Activated naive CD8-positive, alpha-beta T cell treated with anti-CD3 and anti-CD28 coated beads, Interleukin-2, amount 50 U/mL, for 24 hours (primary cell): ENCODE measurements at places on chromosomes 12 and 14.

- DNase-seq = no peak
Observed at GRCh38 chr14:100899884-100900771, 3.4 kb downstream of the RTL1 start.

DNA sequence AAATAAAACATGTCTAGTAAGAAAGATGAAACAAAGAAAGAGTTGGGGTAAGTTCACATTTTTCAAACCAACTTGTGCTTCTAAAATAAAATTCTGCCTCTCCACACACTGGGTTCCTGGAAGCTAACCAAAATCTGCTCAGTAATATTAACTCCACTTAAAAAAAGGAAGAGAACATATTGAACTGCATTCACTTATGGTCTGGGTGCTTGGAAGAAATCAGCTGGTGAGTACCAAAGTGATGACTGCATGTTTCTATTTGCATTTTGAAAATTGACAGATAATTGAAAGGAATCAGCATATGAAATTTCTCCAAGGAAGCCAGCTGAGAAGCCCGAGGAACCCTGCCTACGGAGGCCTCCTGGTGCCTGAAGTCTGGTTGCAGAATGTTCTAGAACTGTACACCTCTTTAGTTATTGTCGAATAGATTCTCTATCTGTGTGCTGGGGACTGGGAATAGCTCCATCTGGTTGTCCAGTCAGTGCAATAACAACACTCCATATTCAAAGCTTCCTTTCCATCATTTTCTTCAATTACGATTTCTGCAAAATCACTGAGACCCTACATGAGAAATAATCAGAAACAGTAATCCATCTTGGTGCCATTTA lies 836.1 kb downstream of the VRK1 start:
- no peak for DNase-seq

DNA sequence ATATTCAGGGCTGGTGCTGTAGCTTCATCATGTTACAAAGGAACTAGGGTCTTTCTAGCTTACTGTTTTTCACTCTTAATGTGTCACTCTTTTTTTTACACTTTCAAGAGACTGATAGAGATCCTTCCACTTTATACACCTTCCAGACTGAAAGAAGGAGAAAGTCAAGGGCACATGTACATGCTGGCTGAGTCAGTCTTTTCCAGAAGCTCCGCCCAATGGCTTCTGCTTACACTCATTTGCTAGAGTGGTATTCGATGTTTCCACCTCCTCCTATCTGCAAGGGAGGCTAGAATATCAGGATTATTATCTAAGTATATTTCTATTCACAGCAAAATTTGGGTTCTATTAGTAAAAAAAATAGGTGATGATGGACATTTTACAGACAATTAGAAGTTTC lies 325.8 kb upstream of the OR4E1 start:
- no peak for DNase-seq

DNA sequence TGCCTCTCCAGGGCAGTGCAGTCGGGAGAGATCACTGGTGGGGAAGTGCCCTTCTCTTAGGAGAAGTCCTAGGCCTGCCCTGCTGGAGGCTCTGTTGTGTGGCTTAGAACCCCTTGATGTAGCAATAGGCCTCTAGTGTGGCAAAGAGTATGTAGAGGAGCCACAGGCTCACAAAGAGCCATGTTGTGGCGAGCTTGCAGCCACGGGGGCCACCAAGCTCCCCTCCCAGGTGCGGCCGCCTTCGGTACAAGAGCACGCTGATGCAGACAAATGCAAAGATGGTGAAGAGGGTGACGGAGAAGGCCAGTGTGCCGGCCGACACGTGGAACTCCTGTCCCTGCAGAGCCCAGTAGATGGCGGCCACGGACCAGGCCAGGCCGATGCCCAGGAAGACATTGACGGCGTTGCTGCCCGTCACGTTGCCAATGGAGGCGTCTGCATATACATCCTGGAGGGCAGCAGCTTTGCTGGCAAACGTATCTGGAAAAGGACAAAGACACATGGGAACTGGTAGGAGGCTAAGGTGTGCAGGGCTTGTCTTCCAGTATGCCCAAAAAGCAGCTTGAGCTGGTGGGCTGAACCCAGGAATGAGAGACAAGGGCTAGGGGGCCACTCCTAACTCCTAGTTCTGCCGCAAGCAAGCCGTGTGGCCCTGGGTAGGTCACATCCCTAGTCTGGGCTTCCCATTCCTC lies 142.8 kb downstream of the SLC8A3 start:
- peak; percentile 10 for DNase-seq

- DNase-seq = no peak
Observed at GRCh38 chr14:25009891-25010290, 40.1 kb downstream of the STXBP6 start.

GRCh38 chr12:7128681-7129286 lies at the start of gene RBP5:
Gene RBP5 (minus strand): TSS chr12:7128889. CDS start chr12:7128775, 114 bp downstream.
- no peak for DNase-seq

- no peak for DNase-seq
Observed at GRCh38 chr12:64010069-64010686, 165.7 kb downstream of the SRGAP1 start.

DNA sequence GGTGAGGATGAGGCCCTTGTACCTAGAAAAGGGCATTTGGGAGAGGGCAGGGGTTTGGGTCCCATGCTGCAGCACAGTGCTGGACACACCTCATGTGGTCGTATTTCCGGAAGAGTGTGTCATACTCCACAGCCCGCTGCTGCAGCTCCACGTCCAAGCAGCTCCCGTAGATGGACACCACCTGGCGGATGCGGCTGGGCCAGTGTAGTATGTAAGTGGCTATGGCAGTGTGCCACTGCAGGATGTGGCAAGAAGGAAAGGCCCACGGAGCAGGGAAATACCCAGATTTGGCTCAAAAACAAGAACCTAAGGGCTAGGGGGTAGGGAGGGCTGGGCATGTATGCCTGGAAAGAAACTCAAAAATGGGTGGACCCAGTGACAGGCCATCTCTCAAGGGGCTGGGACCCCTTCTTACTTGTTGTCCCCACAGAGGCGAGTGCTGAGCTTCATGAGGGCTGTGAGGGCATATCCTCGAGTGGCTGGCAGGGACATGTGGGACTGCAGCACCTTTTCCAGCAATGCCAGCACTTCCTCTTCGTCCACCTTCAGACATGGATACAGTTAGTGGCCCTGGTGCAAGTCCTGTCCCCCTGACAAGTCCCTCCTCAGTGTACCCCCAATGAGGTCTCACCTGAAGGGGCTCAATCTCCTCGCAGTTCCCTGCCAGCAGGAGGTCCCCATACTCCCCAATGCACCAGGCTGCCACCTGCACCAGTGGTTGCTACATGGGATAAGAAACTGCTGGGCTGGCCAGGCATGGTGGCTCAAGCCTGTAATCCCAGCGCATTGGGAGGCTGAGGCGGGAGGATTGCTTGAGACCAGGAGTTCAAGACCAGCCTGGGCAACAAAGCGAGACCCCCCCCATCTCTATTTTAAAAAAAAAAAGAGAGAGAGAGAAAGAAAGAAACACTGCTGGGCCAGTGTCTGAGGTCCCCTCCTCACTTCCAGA lies 5.4 kb downstream of the AP1G2 start:
- DNase-seq = no peak

DNA sequence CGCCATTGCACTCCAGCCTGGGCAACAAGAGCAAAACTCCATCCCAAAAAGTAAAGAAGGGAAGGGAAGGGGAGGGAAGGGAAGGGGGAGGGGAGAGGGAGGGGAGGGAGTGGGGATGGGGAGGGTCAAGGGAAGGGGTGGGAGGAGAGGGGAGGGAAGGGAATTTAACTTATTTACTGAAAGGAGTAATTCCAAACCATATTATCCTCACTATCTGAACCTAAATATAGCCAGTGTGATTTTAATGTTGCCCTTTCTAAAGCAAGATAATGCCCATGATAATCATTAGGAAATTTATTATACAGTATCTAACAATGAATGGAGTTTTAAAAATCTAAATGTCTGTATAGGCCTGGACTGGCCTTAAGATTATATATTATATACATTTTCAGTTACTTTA lies 7.3 kb downstream of the SMIM10L1 start:
- no peak for DNase-seq

DNA sequence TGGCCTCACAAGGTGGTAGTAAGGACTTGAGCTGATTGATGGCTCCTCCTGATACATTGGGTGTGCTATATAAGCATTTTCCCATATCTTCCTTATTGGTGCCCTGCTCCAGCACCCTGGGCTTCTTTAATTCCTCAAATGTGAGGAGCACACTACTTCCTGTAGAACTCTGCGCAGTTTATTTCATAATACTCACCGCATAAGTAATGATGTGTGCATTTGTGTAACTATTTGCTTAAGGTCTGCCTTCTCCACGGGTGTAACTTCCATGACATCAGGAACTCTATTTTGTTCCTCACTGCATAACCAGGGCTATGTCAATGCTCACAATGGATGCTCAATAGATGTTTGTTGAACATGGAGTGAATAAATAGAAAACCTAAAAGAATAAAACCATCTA lies 392.2 kb downstream of the SEC23A start:
- no peak for DNase-seq

- DNase-seq = no peak
Observed at GRCh38 chr12:122185494-122186082, 2.7 kb downstream of the LRRC43 start.
